ENCODE measurements at places on chromosomes 13 and 19.

DNA sequence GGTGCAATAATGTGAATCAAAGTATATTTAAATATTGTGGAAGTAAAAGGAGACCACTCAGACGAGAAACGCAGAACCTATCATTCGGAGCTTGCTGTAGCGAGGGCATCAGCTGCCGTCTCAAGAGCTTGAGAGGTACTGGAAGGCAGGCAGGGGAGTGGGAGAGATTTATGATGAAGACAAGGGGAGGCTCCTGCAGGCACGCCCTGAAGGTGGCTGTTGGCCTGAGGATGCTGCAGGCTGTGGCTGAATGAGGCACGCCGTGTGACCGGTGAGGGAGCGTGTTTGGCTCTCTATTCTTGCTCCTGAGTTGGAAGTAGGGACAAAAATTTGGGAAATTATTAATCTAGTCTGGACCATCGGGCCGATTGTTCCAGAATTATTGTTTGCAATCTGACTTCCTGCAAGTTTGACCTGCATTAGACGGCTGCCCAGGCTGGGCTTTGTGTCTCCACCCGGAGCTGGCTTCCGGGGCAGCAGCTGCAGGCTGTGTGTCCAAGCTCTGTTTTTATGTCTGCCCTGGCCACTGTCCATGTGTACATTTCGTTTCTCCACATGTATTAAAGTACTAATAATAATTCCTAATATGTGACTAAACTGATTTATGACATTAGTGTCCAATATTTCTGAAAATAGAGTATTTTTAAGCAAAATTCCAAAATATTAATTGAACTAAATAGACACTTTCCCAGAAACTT, 91.1 kb upstream of the ANKRD10 start:
- no peak for DNase-seq

- peak; percentile 100 for DNase-seq
These were observed 572 bp downstream of the SNAPC2 start for GRCh38 chr19:7920519-7921301.

DNA sequence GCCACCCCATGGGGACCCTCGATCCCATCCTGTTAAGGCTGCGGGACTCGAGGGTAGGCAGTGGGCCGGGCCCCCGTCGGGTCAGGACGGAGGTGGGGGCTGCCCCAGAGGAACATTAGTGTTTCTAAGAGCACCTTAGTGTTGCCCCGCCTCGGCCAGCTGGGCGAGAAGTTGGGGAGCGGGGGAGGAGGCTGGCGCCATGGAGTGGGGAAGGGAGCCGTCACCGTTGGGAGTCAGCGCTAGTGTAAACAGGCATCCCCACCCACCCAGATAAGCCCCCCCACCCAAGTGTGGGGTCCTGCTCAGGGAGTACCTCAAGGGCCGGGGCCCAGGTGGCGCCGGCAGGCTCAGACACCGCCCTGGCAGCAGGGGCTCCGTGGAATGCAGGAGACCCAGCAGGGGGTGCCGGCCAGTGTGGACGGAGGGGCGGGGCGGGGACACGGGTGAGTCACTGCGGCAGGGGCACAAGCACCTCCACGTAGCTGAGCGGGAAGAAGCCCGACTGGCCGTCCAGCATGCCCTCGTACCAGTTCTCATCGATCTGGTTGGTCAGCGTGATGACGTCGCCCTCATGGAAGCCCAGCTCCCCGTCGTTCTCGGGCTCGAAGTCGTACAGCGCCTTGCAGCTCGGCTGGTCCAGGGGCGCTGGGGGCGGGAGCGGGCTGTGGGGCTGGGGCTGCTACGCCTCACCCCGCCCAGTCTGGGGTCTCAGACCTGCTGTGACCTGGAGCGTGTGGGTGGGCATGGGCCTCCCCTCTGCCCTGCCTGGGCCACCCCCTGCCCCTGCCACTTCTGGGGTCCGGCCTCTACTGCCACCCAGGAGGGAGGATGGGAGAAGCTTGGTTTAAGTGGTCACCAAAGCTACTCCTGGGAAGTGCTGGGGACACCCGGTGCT, 18.0 kb downstream of the MPND start:
- no peak for DNase-seq

DNA sequence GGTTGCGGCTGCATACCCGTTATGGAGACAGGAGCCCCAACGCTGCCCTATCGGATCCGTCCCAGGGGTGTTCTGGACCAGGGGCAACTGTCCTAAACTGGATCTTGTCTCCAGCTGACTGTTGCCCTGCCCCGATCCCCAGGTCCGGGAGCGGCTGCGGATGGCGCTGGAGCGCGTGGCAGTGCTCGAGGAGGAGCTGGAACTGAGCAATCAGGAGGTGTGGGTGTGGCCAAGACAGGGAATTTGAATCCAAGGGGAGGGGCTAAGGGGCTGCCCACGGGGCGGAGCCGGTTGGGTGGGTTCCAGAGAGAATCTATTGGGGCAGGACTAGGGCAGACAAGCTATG, 9.9 kb downstream of the PPFIA3 start:
- no peak for DNase-seq

DNA sequence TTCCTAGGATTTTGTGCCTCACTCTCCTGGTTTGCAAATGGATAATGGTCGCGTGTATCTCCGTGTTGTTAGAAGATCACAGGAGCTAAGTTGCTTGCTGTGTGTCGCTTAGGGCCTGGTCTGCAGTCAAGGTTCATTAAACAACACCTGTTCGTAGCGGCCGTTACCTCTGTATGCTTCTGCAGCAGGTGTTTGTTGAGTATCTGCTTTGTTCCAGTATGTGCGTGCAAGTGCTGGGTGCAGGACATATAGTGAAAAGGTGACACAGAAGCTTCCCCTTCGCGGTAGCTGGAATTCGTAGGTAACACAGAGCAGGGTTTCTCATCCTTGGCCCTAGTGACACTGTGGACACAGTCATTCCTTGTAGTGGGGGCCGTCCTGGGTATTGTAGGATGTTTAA, 5.4 kb downstream of the MED25 start:
- DNase-seq: no peak

GRCh38 chr19:22595918-22596341, 38.2 kb upstream of the ZNF492 start:
- peak; percentile 7 for DNase-seq

GRCh38 chr19:3433313-3433712, 47.0 kb downstream of the SMIM24 start:
- no peak for DNase-seq

DNA sequence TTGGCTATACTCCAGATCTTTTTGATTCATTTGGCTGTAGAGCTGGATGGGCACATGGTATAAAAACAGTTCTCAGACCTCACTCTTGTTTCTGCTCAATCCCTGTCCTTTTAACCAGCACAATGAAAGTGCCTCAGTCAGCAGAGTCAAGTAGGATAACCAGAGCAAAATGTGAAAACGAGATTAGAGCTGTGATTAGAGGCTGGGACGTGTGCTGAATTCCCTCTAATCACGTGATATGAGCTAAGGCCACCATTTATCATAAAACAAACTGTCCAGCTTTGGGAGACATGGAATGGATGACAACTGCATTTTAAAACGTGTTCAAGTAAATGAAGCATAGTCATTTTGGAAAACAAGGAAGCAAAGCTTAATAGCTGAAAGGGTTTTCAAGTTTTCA, 54.1 kb downstream of the GJA3 start:
- no peak for DNase-seq

GRCh38 chr19:49057636-49058234, at the start of gene CGB7:
TSS of gene CGB7 (minus strand) at chr19:49057749. CDS start at chr19:49055375, 2,374 bp downstream.
- peak; percentile 60 for DNase-seq

- DNase-seq: no peak
These were observed 151.6 kb downstream of the FOXO1 start for GRCh38 chr13:40514802-40515201.

DNA sequence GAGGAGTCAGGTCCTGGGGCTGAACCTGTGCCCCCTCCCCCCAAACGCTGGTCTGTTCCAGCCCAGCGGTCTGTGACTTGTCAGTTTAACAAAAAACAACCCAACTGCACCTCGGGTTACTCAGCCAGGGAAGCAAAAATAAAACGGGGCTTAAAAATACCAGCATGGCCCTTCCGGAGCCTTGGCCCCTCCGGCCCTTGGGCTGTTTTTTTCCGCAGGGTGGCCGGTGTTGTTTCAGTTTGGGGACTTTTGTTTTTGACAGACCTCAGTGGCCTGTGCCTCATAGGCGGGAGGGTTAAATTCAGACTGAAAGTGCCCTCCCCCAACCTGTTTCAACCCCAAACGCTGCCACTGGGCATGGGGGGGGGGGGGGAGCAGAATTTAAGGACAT, 4.0 kb downstream of the TCF3 start:
- no peak for DNase-seq

GRCh38 chr19:51090471-51090870, 7.8 kb upstream of the KLK14 start:
- DNase-seq: no peak

GRCh38 chr19:29789007-29789406, 22.8 kb upstream of the CCNE1 start:
- no peak for DNase-seq

DNA sequence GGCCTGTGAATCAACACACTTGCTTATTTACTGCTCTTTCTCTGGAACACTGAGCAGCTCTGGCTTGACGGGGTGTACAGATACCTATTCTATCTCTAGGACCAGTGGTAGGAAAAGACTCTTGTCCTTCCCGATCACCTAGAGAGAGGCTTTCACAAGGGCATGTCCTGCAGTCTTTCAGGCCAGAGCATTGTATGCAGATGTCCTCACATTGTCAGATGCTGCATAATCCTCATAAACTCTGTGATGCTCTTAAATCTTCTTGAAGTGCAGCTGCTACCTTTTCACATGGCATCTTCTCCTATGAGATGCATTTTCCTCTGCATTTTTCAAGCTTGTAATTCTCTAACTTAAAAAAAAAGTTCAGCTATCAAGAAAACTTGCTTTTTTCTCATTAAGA, 369.4 kb downstream of the OLFM4 start:
- DNase-seq: no peak

DNA sequence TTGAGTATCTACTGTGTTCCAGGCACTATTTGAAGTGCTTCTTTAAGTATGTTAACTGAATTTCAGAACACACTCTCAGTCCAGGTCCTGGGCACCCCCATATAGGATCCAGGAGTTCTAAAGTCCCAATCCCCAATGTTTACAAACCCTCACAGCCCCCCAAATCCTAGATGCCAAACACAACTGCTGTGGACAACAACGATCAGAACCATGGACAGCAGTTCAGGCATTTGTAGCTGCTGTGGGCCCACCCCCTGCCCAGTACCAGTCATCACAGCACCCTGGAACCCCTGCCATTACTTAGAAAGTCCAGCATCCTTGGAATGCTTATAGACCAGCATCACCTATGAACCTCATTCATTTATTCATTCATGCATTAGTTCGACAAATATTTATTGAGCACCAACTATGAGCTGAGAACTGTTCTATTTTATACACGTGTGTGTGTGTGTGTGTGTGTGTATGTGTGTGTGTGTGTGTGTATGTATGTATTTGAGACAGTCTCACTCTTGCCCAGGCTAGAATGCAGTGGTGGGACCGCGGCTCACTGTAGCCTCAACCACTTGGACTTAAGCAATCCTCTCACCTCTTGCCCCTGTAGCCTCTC, 19.3 kb upstream of the SDHAF1 start:
- no peak for DNase-seq

- DNase-seq: no peak
These were observed 22.0 kb downstream of the GGACT start for GRCh38 chr13:100566543-100566942.

DNA sequence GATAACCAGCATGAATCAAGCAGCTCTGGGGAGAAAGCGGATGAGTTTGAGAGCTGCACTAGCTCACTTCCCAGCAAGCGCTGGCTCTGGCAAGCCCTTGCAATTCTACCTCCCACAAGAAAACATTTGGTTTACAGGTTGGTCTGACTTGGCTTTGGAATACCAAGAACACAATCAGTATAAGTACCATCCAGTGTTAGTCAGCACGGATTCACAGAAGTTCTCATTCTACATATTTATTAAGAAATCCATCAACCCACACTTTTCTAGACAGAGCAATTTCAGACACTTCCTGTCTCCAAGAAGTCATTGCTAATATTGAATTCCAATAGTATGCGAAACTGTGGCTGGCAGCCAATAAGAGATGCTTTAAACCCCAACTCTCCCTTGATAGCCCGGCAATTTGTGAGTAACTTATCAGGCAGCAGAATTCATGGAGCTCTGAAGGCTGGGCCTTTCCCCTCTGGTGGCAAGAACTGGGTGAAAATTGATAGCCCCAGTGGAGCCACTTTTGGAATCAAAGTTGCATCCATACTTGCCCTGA, 59.4 kb upstream of the WASF3 start:
- no peak for DNase-seq

DNA sequence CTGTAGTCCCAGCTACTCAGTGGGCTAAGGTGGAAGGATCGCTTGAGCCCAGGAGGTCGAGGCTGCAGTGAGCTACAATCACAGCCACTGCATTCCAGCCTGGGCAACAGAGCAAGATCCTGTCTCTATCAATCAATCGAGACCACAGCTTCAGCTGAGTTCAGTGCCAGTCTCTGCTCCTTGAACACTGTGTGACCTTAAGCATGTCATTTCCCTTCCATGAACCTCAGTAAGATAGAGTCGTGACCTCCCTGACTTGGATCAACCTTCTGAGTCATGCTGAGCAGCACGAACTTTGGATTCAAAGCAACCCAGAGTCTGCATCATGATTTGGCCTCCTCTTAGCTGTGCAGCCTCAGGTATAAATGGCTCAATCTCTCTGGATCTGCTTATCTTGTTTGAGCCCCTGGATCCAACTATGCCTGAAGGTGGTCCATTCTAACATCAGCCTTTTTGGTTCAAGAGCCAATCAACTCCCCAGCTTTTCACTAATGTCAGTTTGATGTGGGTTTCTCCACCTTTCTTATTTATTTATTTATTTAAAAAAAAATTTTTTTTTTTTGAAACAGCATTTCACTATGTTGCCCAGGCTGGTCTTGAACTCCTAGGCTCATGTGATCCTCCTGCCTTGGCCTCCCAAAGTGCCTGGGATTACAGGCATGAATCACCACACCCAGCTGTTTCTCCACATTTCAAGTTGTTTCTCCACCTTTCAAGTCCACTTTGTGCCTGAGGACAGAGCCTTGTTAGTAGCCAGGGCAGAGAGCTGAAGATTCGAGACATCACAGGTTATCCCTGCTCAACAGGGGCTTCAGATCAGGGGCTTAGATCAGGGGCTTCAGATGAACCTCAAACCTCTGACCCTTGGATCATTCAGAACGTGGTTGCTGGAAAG, 26.4 kb downstream of the PTPRS start:
- DNase-seq: no peak

DNA sequence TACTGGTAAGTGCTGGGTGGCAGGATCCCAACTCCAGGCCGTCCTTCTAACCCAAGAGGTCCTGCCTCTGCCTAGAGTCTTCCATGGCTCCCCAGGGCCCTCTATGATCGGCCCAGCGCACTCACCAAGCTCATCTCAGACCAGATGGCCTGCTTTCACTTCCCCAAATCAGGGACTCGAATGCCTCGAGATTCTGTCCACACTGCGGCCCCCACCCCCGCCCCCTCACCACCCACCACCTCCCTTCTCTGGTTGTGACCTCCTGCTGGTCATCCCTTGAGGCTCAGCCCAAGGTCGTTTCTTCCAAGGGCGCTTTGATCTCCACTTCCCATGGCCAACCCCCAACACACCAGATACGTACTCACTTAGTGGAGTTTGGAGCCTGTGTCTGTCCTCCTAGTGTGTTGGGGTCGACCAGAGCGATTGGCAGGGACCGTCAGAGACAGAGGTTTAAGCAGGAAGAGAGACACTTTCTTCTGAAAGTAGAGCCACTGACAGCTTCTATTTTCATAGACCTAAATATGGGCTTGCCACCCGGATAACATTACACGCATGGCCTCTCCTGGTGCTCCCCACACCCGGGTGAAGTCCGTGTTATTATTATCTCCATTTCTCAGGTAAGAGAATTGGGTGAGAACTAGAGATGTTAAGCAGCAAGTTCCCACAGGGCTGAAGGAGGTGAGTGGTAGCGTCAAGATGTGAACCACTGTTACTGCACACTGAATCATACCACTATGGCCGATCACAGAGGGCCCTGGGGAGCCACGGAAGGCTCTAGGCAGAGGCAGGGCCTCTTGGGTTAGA, at the start of gene FCER2:
Gene FCER2, minus strand, starts transcription at position 478 of the 804 bp plus-strand sequence. CDS start 2,371 bp downstream, outside the sequence.
- DNase-seq: no peak

Data from activated CD4-positive, alpha-beta T cell treated with anti-CD3 and anti-CD28 coated beads for 48 hours (primary cell).